Skin of body (tissue), 3 donors: ENCODE measurements at places on chromosomes 1 and 21.

- DNase-seq = no peak
Observed at GRCh38 chr1:89929467-89930063, 65.3 kb upstream of the ZNF326 start.

DNA sequence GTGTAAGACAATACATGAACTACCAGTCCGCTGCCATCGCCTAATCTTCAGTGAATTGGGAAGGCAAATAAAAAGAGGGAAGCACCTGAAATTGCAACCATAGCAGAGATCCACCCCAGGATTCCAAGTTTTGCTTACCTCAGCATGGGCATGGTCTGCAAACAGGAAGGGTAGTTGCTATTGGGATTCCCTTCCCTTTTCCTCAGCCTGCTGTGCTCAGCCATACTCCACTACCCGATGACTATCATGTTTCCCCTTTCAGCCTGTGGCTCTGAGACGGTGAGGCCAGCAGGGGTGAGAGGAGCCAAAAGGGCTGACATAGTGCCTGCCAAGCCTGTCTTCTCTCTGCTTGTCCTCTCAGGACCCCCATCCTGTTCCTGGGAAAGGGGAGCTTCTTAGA is 64.2 kb downstream of the GPR137B start:
- DNase-seq = no peak

GRCh38 chr1:210531475-210532222 is 202.9 kb downstream of the HHAT start:
- DNase-seq = peak; percentile 20

GRCh38 chr21:45042664-45043161 is 31.7 kb upstream of the ADARB1 start:
- no peak for DNase-seq

DNA sequence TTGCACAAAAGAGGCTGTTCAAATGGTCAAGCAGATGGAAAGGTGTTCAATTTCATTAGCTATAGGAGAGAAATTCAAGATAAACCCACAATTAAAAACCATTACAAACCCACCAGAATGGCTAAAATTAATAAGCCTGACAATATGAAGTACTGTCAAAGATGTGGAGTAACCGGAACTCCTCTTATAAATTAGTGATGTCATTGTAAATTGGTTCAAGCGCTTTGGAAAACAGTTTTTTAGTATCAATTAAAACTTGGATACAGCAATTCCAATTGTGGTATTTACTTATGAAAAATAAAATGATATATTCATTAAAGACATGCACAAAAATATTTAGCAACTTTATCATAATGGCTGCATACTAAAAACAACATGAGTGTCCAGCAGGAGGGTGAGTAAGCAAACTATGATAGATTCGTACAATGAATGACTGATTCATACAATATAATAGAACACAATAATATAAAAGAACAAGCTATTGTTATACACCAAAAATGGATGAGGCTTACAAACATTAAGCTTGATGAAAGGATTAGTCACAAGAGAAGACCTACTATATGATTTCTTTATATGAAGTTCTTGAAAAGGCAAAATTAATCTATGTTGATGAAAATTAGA is 38.4 kb upstream of the FGGY start:
- no peak for DNase-seq

DNA sequence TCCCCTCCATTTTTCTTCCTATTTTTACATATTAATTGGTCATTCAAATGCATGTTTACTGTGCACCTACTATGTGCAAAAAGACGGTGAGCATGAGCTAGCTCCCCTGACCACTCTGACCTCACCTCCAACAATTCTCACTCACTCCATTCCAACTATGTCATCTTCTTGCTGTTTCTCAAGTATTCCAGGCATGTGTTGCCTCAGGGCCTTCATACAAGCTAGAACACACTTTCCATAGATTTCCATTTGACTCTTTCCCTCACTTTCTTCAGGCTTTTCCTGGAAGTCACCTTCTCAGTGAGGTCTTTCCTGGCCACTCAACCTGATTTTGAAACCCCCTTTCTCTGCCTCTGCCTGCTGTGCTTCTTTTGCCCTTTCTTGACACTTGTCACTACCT is 32.6 kb downstream of the CHIA start:
- no peak for DNase-seq

DNA sequence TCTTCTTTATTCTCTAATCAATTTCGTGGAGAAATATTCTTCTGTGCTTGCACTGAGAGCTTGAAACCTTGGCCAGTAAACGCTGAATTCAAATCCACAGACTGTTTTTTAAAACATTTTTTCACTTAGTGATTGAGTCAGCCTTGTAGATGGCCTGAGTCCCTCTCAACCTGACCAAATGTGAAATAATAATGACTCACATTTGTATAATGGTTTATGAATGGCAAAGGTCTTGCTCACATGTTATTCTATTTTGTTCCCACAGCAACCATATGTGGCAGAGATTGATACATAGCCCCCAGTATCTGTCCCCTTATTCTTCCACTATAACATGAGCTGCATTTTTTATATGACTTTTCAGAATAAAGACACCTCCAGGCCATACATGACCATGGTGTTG is 47.8 kb upstream of the CCDC190 start:
- no peak for DNase-seq
